ENCODE measurements at places on chromosomes 1 and 21.
A peak's percentile ranks its signal among the peaks of the same experiment; 100 is the strongest.

- DNase-seq: no peak
Observed at GRCh38 chr1:94806441-94806871, 13.7 kb upstream of the SLC44A3 start.

DNA sequence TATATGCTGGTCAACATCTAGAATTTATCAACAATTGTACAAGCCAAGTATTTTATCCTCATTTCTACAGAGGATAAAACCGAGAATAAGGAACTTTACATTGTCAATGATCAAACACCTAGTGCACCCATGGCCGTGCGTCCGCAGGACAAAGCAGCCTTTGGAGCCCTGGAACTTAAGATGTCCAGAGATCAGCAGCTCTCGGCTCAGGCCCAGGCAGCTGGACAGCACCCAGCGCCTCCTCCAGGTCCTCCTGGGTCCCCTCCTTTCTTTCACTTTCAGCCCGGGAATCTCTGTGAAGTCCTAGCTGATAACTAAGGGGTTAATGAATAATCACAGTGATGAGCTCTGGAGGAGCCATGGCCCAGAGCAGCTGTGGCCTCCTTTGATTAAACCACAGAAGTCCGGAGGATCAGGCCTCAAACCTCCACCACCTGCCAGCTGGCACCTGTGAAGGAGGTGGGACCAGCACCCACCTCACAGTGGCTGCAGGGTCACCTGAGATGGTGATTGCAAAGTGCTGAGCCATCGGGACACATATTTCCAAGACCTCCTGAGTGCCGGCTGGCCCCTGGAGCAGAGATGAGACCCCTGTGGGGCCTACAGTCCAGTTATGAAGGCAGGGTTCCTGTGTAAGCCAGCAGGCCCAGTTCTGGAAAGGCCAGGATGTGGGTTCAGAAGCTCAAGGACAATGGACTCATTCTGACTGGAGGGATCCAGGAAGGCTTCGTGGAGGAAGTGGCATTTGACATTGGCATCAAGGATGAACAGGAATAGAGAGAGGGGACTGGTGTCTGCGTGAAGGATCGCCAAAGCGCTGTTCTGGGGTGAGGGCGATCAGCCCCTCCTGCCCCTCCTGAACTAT lies 11.6 kb upstream of the SAMD11 start:
- no peak for DNase-seq

DNA sequence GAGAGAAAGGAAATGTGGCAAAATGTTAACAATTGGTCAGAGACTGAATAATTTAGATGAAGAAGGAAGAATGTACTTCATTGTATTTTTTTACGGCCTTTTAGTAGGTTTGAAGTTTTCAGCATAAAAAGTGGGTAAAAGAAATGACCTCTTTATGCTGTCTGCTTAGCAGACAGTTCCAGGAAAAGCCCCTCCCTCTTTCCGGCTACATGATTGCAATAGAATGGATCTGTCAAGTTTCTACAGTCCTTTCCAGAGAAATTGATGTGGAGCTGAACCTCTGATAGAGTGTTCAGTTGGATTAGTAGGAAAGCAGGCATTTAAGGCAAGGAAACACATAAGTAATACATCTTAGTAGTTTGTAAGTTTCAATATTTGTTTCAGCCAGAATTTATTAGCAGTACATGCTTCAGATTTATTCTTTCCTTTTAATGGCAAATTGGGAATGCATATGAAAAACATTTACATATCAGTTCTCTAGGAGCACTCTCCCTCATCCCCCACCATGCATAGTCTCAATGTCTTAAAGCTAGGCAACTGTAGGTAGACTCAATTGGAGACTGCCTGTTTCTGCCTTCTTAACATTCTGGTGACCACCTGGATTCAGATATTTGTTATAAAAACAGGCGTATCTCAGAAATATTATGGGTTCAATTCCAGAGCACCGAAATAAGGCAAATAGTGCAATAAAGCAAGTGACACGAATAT lies 36.4 kb downstream of the HS2ST1 start:
- no peak for DNase-seq

GRCh38 chr21:35083246-35083645 lies 34.1 kb upstream of the RUNX1 start:
- DNase-seq: no peak

DNA sequence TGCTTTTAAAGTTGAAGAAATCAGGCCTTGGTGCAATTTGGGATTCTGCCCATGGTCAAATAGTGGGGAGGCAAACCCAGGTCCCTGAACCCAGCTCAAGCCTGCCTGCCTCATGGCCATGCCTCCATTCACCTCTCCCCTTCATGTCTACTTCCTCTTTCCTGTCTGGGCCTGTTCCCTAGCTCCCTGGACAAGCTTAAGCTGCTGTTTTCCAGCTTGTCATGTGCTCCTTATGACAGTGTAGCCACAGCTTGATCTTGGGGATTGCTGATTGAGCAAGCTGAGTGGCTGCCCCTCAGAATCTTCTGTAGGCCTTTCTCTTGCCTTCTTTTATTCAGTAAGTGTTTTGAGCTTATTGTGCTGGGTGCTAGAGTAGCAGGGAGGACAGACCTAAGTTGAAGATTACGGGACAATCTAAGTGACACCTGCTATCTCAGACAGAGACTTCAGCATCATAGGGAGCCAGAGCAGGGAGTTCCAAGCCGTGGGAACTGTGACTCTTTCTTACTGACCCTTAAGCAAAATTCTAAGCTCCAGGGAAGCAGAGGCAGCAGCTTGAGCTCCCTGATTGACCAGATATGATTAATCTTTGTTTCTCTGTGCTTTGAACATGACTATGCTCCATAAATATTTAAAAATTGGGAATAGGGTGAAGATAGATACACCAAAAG lies 520 bp upstream of the MR1 start:
- DNase-seq: peak; percentile 57

DNA sequence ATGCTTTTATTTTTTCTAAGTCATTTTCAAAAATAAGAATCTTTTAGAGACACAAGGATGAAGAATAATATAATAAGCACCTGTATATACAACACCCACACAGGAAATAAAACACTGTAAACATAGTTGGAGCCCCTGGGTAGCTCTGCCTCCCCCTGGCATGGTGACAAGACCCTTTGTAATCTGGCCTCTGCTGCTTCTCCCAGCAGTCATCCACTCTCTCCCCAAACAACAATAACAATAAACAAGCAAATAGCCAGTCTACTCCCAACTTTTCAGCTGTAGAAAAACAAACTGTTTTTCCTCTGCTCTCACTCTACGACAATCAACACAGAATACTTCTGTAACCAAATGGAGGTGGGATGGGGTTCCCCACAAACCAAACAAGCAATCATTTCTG lies 110.1 kb downstream of the CSMD2 start:
- no peak for DNase-seq

GRCh38 chr1:62588000-62588399 lies 9.3 kb upstream of the ANGPTL3 start:
- DNase-seq: no peak

GRCh38 chr1:170630977-170631376 lies 33.0 kb upstream of the PRRX1 start:
- no peak for DNase-seq

DNA sequence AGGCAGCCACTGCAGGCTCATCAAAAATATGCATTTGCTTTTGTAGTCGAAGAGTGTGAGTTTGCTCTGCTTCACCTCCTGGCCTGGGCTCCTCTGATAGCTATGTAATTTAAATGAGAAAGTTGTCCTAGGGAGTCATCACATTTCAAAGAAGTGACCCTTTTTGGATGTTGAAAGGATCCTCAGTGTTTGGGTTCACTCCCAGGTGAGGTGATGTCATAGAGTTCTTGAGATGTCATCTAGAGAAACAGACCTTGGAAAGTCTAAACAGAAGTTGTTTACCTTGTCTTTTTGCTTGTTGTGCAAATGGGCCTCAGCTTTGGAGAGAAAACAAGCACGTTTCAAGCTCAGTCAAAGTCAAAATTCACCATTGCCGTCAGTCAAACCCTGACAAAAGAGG lies 92.0 kb upstream of the BARHL2 start:
- DNase-seq: no peak

- DNase-seq: no peak
Observed at GRCh38 chr1:6770751-6771440, 14.4 kb upstream of the CAMTA1 start.

- DNase-seq: peak; percentile 44
Observed at GRCh38 chr21:46126309-46127238, 28.7 kb downstream of the COL6A2 start.

GRCh38 chr1:8702472-8702849 lies 115.0 kb downstream of the RERE start:
- DNase-seq: no peak

DNA sequence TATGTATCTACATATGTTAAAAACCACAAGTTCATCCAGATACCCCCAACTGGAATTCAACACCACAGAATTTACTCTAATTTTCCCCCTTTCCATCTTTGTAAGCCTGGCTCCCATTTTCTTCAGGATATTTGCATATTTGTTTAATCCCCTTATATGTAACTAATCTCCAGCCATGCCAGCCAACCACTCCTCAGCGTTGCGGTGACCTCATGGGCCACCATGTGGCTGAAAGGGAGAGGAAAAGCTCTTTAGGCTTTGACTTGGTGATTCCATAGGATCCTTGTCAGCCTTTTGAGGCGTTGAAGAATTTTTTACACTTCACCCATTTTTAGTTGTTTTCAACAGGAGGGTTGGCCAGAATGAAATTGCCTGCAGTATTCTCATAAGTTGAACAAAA lies 10.0 kb downstream of the CLDN19 start:
- no peak for DNase-seq

GRCh38 chr1:110952031-110952430 lies 11.7 kb downstream of the LRIF1 start:
- no peak for DNase-seq

- no peak for DNase-seq
Observed at GRCh38 chr1:231395076-231395997, 26.8 kb downstream of the EGLN1 start.

DNA sequence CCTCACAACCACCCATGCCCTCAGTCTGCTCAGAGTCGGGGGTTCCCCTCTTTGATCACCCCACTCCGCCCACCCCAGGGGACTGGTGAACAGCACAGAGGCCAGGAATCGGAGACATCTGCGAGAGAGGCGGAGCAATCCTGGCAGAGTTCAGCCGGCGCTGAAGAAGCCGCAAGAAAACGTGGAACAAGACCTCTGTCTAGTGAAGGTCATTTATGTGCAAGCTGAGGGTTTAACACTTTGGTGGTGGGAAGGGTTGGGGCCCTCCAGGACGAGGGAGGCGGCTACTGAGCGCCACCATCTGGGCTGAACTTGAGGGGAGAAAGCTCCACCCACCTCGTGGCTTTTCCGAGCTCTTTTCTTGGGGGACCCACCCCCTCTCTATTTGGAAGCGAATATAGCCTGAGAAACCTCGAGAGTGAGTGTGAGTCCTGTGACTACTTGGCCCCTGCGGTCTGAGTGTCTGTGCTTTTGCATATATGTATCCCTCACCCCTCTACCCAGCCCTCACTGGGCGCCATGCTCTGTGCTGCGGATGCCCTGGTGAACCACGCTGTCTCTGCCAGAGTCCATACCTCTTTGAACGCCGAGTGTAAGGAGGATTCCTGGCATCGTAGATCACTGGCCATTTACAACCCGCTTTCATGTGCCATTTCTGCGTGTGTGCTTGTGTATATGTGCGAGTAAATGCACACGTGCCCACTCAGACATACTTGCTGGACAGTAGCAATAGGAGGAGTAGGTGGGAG lies 1.2 kb upstream of the EPHA10 start:
- no peak for DNase-seq

- DNase-seq: no peak
Observed at GRCh38 chr1:229871078-229871676, 195.9 kb upstream of the GALNT2 start.

- DNase-seq: no peak
Observed at GRCh38 chr1:77859248-77859647, 29.2 kb upstream of the NEXN start.

DNA sequence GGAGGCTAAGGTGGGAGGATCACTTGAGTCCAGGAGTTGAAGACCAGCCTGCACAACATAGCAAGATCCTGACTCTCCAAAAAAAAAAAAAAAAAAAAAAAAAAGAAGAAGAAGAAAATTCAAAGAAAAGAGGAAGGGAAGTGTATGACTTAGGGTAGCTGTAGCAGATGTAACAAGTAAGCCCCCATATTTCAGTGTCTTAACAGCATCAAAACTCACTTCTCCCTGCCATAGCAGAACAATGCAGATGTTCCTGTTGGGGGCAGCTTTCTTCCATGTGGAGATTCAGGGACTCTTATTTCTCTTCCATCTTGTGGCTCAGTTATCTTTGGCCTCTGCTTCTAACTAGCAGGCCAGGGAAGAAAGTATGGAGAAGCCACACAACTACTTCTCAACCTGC lies 10.2 kb upstream of the PTGFRN start:
- no peak for DNase-seq

DNA sequence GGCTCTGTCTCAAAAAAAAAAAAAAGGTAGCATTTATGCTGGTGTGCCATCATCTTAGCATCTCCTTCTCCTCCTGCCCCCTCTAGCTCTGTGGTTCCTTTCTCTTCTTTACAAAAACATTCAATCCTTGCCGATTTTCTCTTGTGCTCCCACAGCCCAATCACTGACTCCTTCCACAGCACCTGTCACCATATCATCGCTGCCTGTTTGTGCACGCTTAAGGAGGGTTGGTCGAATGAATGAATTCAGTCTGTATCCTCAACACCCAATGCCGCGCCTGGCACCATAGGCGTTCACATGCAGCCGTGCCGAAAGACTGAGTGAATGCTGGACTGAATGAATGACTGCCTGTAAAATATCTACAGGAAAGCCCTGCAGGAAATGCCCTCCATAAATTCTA lies 7.9 kb downstream of the RNU5D-1 start:
- no peak for DNase-seq

DNA sequence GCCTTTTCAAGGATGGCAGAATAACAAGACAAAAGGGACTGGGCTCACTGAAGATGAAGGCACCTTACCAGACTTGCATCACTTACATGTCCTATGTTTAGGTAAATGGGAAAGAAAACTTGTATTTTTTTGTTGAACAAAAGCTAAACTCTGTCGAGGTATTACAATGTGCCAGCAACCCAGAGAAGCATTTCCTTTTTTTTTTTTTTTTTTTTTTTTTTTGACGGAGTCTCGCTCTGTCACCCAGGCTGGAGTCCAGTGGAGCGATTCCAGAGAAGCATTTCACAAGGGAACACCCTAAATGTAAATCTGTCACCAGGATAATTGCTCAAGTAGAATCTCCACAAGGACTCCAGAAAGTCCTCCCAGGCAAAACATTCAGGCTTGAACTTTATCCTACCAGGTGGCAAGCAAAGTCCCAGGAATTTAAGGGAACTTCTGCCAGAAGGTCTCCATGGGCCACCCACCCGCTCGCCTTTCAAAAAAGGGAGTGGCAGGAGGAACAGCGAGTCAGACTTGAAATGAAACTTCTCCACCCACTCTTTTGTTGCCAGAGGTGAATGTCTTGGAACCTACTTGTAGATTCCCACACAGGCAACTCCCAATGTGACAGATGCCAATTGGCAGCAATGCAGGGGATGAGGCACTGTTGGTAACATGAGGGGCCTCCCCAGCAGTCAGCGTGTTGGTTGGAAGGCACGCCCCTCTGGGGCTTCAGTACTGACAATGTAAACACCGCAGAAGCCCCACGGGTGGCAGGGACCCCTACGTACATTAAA lies 125.0 kb downstream of the TIAM1 start:
- peak; percentile 54 for DNase-seq

- no peak for DNase-seq
Observed at GRCh38 chr1:248631354-248632008, 3.4 kb downstream of the OR2T11 start.

Data from lower lobe of right lung (tissue), 2 donors.